ENCODE measurements at places on chromosomes 7 and 10. TPM values are rescaled to one million over a fixed set of nuclear protein-coding genes. Genes with fewer than 3 reads are reported as not detected.

The CYP2C9 gene
- total RNA-seq: not detected

The OR6V1 gene
- total RNA-seq: not detected

DNA sequence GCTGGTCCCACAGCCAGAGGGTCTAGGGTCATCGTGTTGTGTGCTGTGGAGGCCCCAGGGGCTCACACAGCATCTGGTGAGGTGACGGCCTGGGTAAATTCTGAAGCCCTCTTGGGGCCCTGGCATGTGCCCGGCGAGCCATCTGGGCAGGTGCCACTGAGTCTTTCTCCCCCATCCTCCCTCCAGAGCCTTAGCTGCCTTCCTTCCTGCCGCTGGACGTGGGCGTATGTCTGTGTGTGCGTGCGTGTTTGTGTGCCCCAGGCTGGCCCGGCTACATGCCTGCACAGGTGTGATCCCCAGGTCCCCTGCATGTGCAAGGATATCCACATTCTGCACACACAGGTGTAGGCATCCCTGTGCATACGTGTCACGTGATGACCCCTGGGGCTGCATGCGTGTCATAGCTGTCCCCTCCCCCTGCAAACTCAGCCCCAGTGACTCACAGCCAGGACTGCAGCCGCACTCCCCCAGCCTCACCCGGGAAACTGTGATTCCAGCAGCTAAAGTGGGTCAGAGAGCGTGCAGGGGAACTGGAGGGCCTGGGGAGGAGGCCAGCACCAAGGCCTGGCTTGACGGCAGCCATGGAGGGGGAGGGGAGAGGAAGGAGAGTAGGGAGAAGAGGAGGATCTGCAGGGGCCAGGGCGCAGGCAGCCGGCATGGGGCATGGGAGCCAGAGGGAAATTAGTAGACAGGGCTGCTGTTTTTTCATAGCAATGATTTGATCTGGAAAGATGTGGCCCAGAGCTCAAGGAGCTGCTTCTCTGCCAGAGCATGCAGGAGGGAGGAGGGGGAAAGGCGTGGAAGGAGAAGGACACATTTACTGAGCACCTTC, 46.4 kb downstream of the ELFN1 start:
- peak; percentile 70 for DNase-seq
- no peak overlapping the region for H3K4me3 ChIP-seq
- no peaks in the 10 kb centered on the region for H3K27me3 ChIP-seq
- H3K36me3 ChIP-seq: no peaks in the 10 kb centered on the region
- H3K27ac ChIP-seq: no peak overlapping the region
- no peaks in the 10 kb centered on the region for H3K4me1 ChIP-seq

DNA sequence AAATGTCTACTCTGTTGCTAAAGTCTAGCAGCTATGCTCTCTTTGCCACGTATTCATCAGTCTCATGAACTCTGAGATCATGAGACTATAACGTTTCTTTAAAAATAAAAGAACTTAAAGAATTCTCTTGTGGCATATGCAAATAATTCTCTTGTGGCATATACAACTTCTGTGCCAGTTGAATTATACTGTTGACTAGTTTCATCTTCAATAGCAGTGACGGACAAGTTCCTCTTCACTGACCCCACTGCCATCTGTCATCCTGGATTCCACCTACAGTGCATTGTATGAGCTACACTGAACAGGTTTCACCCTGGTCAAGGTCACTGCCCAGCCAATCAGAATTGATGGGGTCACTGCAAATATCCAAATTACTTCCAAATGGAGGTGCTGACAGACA, 88.2 kb downstream of the CD36 start:
- no peak for DNase-seq
- no peaks in the 10 kb centered on the region for H3K36me3 ChIP-seq
- H3K27me3 ChIP-seq: no peaks in the 10 kb centered on the region
- peaks cover 30% of the 10 kb centered on the region for H3K4me1 ChIP-seq
- no peak overlapping the region for H3K4me3 ChIP-seq

DNA sequence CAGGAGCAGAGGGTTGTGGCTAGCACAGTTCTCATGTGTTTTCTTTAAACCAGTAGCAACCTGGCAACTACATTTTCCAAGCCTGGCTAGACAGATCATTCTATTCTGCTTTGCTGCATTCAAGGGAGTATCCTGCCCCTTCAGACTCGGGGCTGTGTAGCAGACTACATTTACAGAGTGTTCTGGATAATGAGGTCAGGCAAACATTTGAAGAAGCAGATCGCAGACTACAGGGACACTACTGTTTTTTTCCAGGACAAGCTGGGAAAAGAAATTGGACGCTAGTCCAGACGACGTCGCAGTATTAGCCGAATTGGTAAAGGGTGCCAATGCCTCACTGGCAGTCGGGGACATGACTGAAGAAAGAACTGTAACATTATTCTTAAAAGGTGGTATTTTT, 61.0 kb upstream of the PAPSS2 start:
- H3K27ac ChIP-seq: no peak overlapping the region
- no peak for DNase-seq
- H3K36me3 ChIP-seq: no peaks in the 10 kb centered on the region
- H3K27me3 ChIP-seq: no peaks in the 10 kb centered on the region
- no peak overlapping the region for H3K4me3 ChIP-seq

DNA sequence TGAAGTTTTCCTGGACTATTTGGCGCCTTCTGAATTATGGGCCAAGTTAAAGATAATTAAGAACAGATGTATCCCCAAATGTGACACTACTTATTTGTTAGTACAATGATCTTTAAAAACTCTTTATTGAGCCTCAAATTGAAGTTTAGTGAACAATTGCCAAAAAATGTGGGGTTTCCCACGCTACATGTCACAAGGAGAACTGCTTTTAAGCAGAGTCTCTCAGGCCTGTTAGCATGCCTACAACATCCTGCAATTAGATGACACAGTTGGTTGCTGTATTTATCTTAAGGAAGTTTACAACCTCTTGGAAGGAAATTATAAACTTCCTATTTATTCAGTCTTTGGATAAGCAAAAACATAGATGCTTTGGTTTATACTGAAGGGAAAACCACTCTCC, 733.0 kb downstream of the TNS3 start:
- H3K36me3 ChIP-seq: no peaks in the 10 kb centered on the region
- H3K27me3 ChIP-seq: no peaks in the 10 kb centered on the region
- H3K27ac ChIP-seq: no peak overlapping the region
- no peak for DNase-seq

GRCh38 chr7:84379446-84379845, 184.9 kb upstream of the SEMA3A start:
- no peak overlapping the region for H3K27ac ChIP-seq
- no peaks in the 10 kb centered on the region for H3K36me3 ChIP-seq
- H3K4me1 ChIP-seq: no peaks in the 10 kb centered on the region
- no peak overlapping the region for H3K4me3 ChIP-seq
- H3K27me3 ChIP-seq: no peaks in the 10 kb centered on the region

DNA sequence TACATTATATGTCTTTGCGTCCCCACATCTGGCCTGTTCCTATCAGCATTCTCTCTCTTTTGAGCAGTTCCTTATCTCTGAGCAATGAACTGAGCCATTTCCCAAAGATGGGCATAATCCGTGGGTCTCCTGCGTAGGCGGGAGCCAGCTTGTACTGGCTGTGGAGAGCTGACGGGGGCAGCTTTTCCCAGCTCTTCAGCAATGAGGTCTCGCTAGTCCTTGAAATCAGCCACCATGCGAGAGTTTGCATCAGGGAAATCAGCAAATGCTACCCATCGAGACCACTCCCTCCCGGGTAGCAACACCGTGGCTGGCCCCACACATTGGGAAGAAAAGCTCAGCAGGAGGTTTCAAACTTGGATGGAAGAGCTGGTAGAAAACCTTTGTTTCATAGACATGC, 51.9 kb upstream of the FAM180A start:
- H3K4me1 ChIP-seq: peaks cover 2% of the 10 kb centered on the region
- H3K27ac ChIP-seq: no peak overlapping the region
- H3K36me3 ChIP-seq: no peaks in the 10 kb centered on the region
- no peak for DNase-seq
- no peak overlapping the region for H3K4me3 ChIP-seq

DNA sequence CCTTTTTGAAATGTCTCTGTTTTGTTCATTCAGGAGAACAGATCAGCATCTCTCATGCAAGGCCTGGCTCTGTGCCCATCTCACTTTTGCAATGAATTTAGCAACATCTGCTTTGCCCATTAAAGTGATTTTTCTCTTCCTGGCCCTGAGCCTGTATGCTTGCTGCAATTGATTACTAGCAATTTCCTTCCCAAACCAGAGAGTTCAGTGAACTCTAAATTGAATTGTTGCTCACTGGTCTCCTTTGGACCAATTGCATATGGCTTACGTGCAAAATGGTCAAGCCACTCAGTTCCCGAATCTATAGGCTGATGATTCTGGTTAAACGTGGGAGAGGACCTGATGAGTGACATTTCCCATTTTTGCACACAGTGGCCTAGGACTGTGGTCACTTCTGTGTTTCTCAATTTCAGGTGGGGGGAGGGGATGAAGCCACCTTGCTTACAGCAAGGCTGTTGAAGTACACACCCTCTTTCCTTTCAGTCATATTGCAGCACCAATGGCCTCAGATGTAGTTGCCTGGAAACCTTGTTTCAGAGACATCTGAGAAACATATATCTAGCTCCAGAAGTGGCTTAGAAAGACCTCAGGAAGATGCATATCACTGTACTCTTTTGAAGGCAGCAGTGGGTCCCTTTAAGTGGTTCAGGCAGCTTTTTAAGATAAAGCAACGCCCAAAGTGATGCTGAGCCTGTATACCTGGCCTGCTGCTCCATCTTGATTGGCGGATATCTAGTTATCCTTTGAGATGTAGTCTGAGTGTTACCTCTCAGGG, 201.4 kb downstream of the PTEN start:
- no peak overlapping the region for H3K4me3 ChIP-seq
- no peaks in the 10 kb centered on the region for H3K36me3 ChIP-seq
- H3K4me1 ChIP-seq: peaks cover 21% of the 10 kb centered on the region
- no peaks in the 10 kb centered on the region for H3K27me3 ChIP-seq
- peak; percentile 25 for DNase-seq

DNA sequence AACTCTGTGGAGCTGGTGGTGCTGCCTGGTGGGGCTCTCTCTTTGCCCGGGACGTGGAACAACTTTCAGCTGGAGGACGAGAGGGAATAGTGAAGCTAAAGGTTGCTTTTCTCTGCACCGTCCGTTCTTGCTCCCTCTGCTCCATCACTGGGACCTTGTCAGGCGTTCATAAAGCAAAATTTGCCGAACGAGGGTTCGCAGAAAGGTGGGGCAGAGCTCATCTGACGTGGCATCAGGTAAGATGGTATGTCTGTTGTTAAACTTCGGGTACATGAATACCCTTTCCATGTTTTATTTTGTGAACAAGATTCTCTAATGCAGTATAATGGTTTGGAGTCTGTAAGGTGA, 416 bp downstream of the BBS9 start:
- no peaks in the 10 kb centered on the region for H3K36me3 ChIP-seq
- H3K4me1 ChIP-seq: peaks cover 2% of the 10 kb centered on the region
- peak overlapping the region; percentile 49 for H3K27ac ChIP-seq
- no peaks in the 10 kb centered on the region for H3K27me3 ChIP-seq
- H3K4me3 ChIP-seq: peak overlapping the region; percentile 67

DNA sequence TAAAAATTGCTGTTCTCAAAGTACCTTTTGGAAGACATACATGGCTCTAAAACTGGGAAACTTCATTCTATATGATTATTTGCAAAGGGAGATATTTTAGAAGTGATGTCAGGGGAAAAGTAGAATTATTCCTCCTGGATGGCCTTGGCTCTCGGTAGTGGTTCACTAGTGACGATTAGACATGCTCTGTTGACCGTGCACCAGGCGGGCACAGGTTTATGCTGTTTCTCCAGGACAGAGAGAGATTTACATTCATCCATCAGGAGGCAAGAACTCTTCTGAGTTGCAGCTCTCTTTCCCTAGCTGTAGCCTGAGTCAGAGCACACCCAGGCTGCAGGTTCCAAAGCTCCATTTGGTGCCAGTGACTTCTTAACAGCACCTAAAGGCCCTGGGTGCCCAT, 184.9 kb upstream of the WDR11 start:
- H3K27ac ChIP-seq: no peak overlapping the region
- no peaks in the 10 kb centered on the region for H3K4me1 ChIP-seq
- DNase-seq: no peak

- H3K4me1 ChIP-seq: no peaks in the 10 kb centered on the region
- no peak overlapping the region for H3K4me3 ChIP-seq
- H3K36me3 ChIP-seq: no peaks in the 10 kb centered on the region
- H3K27ac ChIP-seq: no peak overlapping the region
- H3K27me3 ChIP-seq: no peaks in the 10 kb centered on the region
Observed at GRCh38 chr10:95496951-95497350, 64.2 kb downstream of the SORBS1 start.

DNA sequence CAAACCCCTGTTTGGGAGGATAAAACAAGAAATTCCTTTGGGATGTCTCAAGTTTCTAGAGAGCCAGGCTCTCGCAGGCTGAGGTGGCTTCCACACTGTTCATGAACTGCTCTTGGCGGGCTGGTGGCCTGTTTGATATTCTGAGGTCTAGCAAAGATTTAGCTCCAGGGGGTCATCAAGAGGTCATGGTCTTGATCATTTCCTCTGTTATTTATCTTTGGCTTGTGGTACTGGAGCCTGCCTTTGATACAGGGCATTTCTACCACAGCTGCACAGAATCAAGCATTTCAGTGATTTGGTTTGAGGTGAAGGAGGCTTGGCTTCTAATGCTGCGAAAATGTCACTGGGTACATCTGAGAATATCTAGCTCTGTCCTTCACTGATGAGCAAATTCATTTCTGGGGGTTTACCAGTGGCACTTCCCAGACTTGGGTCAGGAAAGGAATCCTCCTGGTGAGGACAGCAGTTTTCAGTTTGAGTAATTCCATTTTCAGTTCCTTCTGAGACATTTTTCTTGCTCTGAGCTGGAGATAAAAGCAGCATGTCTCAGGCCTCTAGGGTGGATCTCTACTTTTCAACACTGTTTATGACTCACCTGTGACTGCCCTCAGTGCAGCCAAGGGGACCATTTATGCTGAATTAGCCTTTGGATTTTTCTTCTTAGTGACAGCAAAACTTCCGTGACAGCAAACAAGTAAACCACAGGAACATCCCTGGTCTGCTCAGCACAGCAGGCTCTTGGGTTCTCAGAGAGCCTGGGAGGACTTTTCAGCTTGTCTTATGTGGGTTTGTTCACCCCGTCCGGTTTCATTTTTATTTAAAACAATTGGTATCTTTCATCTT, 312.0 kb downstream of the RNLS start:
- no peak overlapping the region for H3K4me3 ChIP-seq
- H3K36me3 ChIP-seq: no peaks in the 10 kb centered on the region
- no peaks in the 10 kb centered on the region for H3K27me3 ChIP-seq
- H3K4me1 ChIP-seq: peaks cover 15% of the 10 kb centered on the region
- H3K27ac ChIP-seq: no peak overlapping the region
- no peak for DNase-seq

DNA sequence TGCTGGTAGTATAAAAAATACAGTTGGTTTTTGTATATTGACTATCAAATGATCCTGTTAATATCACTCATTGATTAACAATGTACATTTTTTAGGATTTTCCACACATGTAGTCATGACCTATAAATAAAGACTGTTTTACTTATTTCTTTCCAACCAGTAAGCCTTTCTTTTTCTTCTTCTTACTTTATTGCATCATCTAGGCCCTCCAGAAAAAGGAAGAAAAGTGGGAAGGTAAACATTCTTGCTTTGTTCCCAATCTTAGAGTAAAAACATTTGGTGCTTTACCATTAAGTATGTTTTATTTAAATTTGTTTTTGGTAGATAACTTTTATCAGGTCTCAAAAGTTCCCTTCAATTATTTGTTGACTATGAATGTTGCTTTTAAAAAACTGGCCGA, 47.1 kb upstream of the CCNY start:
- H3K4me3 ChIP-seq: no peak overlapping the region
- H3K27me3 ChIP-seq: no peaks in the 10 kb centered on the region
- H3K36me3 ChIP-seq: no peaks in the 10 kb centered on the region
- H3K4me1 ChIP-seq: no peaks in the 10 kb centered on the region

- H3K27ac ChIP-seq: no peak overlapping the region
- no peaks in the 10 kb centered on the region for H3K36me3 ChIP-seq
- DNase-seq: peak; percentile 19
Observed at GRCh38 chr10:113539789-113540188, 13.1 kb upstream of the HABP2 start.

- H3K27me3 ChIP-seq: no peaks in the 10 kb centered on the region
- H3K4me3 ChIP-seq: no peak overlapping the region
- no peak overlapping the region for H3K27ac ChIP-seq
- DNase-seq: no peak
Observed at GRCh38 chr7:37209195-37209594, 239.5 kb downstream of the ELMO1 start.

Data from fibroblast of lung (primary cell).